K562 (cell line): ENCODE measurements at places on chromosomes 3 and 15.
A peak's percentile ranks its signal among the peaks of the same experiment; 100 is the strongest.

GRCh38 chr3:16290827-16291196 is 25.8 kb downstream of the OXNAD1 start:
- DNase-seq: no peak

DNA sequence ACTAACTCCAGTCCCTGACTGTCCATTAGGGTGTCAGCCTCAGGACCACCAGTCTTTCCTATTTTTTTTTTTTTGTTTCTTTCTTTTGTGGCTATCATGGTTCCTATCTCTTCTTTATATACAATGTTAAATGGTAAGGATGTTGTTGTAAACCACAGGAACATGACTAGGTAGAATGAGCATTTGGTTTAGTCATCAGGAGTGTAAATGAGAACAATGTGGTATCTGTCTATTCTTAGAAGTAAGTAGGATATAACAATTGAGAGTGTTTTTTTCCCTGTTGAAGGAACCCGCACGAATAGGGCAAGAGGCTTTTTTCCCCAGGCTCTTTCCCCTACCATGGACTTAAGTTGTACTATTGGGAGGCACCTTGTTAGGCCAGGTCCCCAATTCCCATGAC is 880.3 kb upstream of the GBE1 start:
- DNase-seq: no peak

GRCh38 chr15:71249986-71250385 is 134.7 kb downstream of the THSD4 start:
- no peak for DNase-seq

DNA sequence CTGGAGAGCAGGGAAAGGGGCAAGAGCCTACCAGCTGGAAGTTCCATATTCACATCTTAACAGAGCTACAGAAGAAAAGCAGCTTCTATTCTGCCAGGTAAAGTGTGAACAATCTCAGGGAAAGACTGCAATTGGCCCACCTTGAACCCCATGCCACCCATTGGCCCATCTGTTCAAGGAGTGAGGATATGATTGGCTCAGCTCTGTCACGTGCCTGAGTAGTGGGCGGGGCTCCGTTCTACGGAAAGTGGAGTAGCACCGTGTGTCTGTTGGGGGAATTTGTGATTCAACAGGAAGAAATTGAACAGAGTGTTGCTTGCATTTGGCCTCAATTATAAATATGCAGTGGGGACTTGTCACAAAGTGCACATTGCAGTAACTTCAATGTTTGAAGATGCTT is 81.8 kb downstream of the MINAR1 start:
- DNase-seq: peak; percentile 47

GRCh38 chr3:149968216-149968615 is 2.5 kb downstream of the PFN2 start:
- DNase-seq: no peak

- DNase-seq: no peak
Observed at GRCh38 chr3:152853196-152853595, 18.3 kb downstream of the P2RY1 start.

- DNase-seq: no peak
Observed at GRCh38 chr3:150911771-150912170, 6.5 kb upstream of the MINDY4B start.

- no peak for DNase-seq
Observed at GRCh38 chr15:98000249-98001203, 40.0 kb downstream of the ARRDC4 start.

DNA sequence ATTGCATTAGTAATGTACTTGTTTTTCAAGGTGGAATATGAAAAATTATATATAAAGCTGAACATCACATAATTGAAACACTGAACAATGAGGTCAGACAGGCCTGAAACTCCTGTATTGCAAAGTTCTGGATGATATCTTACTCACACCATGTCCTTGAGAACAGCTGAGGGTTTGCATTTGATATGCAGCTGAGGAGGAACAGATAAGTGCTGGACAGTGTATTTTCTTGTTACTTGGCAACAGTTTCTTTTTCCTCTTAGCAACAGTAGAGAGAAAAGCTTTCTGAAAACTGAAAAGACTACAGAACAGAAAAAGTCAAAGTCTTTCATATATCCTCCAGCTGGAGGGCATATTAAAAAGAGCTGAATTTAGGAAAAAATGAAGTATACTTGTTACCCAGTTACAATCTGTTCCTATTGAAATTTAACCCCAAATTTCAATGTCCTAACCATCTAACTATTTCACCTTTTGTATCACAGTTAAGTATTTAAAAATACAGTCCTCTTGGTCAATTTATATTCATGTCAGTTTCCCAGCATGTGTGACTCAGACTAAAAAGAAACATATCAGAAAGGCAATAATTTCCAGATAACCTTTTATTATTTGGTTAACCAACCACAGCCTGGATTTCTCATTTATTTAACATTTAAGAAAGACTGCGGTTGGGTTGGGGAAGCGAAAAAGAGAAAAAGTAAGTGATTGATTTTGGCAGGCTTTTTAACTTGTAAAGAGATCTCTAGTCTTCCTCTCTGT is 733.0 kb upstream of the DPPA4 start:
- no peak for DNase-seq

- no peak for DNase-seq
Observed at GRCh38 chr3:188133219-188133618, 20.7 kb upstream of the LPP start.

DNA sequence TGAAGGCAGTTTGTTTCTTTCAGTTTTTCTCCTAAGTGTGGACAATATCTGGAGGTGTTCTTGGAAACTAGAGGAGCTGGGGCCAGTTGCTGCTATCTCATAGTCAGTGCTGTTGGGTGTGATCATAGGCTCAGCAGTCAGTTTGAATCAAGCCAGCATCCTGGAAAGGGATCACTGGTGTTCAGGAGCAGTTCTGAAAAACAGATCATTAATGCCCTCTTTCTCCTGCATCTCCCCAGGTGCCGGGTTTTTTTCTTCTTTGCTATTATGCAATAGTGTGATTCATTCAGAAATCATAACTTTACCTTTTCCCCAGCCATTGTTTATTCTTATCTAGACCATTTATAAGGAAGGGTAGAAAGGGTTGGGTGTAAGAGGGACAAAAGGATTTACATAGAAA is 24.0 kb downstream of the LNP1 start:
- DNase-seq: peak; percentile 67

- no peak for DNase-seq
Observed at GRCh38 chr3:127556565-127556964, 34.0 kb downstream of the TPRA1 start.

GRCh38 chr3:148004331-148004730 is 595.2 kb downstream of the ZIC1 start:
- DNase-seq: no peak

- no peak for DNase-seq
Observed at GRCh38 chr3:105598042-105598796, 231.5 kb downstream of the ALCAM start.

DNA sequence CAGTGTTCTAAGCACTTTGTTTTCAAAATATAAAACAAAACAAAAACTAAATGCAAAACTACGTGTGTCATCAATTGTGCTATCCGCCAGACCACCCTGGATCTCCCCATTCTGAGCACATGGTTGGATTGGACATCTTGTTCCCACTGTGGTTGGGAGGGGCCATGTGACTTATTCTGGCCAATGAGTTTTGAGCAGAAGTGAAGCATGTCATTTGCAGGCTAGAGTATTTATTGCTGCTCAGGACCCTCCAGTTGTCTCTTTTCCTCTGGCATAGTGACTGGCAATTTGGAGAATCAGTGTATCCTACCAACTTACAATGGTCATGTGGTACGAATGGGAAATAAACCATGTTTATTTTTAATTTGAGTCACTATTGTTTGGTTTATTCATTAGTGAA is 70.2 kb upstream of the ST8SIA2 start:
- no peak for DNase-seq

GRCh38 chr15:100311154-100311625 is 30.6 kb downstream of the ADAMTS17 start:
- DNase-seq: no peak

GRCh38 chr3:142500211-142500610 is 52.4 kb upstream of the XRN1 start:
- no peak for DNase-seq

GRCh38 chr3:195718477-195718984 is 2.2 kb upstream of the MUC20 start:
- no peak for DNase-seq
